ENCODE measurements at places on chromosomes 2 and 18. TPM values are rescaled to one million over a fixed set of nuclear protein-coding genes. Genes with fewer than 3 reads are reported as not detected.

SLC19A3 gene
- total RNA-seq = 0.23 TPM

MC4R gene
- total RNA-seq = 0.35 TPM

DQX1 gene
- total RNA-seq = 0.52 TPM

LRATD1 gene
- total RNA-seq = 0.23 TPM

FAM237A gene
- not detected for total RNA-seq

CD207 gene
- total RNA-seq = not detected

TEKT4 gene
- not detected for total RNA-seq

ANTXR1 gene
- total RNA-seq = 33.2 TPM

UGT1A1 gene
- total RNA-seq = not detected

IL18R1 gene
- 97.6 TPM for total RNA-seq

RBKS gene
- total RNA-seq = 4.4 TPM

All from spleen (tissue), 13 donors.